ENCODE measurements at places on chromosomes 16 and 17. TPM values are rescaled to one million over a fixed set of nuclear protein-coding genes. Genes with fewer than 3 reads are reported as not detected.

Gene CCL16
- not detected for total RNA-seq

Gene SLFN12L
- 0.16 TPM for total RNA-seq

Gene BCO1
- total RNA-seq, result 0.23 TPM

Gene ACSM2B
- not detected for total RNA-seq

Gene KRT25
- total RNA-seq, result not detected

Gene ALOX12
- total RNA-seq, result 1.6 TPM

Gene IRF8
- total RNA-seq, result 1.7 TPM

Gene KDM8
- total RNA-seq, result 10.9 TPM

Gene SETD6
- total RNA-seq, result 35.0 TPM

Gene ZNF594
- total RNA-seq, result 9.5 TPM

Gene G6PC1
- total RNA-seq, result not detected

Gene IRX3
- 1.1 TPM for total RNA-seq

Gene KIF2B
- not detected for total RNA-seq

Gene TSPAN10
- 1.5 TPM for total RNA-seq

Gene TMEM220
- total RNA-seq, result 2.4 TPM

Gene VWA3A
- total RNA-seq, result not detected

Gene KRT31
- not detected for total RNA-seq

All from WTC11 (cell line).